ENCODE measurements at places on chromosomes 11 and 22.
A peak's percentile ranks its signal among the peaks of the same experiment; 100 is the strongest.

DNA sequence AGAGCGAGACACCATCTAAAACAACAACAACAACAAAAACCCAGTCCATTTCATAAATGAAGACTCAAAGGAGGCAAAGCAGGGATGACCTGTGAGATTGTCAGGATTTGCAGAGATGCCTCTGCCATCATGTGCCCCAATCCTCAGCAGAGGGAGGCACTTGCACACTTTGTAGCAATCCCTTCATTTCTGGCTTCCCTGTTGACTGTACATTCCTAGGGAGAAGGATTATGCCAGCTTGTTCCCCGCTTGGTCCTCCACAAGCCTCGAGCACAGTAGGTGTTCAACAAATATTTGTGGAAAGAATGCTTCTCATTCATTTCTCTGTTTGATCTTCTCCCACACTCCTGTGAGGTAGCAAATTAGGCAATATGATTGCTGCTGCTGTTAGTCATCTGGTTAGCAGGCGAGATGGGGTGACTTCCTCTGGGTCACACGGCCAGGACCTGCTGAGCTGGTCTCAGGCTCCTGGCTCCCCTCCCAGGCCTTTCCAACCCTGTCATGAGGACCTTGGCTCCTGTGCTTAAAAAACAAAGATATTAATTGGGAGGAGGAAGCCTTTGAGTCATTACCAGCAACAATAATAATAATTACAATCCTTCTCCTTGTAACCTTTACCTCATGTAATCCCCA lies 34.1 kb downstream of the LIF start:
- DNase-seq: peak; percentile 67

DNA sequence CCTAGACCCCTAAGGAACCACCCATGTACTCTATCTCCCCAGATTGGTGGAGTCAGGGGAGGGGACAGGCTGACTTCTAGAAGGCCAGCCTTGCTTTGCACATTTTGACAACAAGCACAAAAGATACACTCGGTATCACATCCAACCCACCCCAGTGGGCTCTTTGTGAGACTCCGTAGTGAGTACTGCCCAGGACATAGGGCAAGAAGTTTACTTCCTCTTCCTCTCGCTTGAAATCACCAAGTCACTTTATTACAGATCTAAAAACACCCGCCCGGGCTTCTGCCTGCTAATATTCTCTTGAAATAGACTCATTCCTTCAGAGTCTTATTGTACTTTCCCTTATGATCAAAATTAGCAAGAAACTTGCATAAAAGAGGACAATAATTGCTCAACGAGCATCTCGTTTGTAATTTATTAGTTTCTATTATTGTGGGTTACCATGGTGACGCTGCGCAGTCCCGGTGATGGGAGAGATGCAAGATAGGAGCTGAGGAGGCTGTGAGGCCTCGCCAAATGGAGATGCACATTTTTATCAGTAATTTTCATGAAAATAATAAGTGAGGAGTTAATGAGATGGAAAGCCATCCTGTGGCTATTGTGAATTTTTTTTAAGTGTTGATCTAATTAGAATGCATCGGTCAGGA lies 96.9 kb downstream of the FEZ1 start:
- DNase-seq: no peak

DNA sequence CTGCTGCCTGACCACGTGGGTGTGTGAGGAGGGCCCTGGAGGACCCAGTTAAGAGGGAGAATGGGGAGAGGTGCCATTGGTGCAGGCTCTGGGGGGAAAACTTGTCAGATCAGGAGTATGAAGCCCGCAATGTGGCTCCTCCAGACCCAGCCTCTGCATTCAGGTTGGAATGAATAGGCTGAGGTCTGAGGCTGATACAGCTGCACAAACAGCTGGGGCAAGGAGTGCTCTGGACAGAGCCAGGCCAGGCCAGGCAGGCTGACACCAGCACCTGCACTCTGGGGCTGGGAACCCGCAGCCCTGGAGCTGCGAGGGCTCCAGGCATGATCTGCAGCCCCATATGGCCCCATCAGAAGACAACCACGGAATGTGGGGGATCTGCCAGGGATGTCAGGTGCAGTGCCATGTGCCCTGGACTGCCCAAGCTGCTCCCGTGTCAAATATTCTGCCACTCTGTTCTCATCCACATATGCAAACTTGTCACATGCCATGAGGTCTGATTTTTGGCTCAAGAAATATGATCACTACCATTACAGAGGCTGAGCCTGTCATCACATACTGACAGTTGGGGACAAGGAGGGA lies 27.2 kb upstream of the KCNJ11 start:
- no peak for DNase-seq

DNA sequence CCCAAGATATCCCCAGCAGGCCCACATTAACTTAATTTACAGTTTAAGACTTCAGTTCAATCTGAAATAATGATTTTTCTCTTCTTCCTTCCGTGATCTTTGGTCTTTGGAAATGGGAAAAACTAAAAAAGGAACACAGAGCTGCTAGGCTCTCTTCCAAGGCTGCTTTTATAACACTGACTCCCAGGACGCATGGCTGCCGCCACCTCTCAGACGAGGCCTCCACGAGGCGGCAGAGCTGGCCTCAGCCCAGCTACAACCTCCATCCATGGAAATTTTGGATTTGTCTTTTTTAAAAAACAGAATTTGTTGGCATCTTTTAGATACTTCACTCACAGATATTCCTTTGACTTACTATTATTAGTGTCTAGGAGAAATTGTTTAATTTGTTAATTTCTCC lies 385.5 kb upstream of the SYN3 start:
- no peak for DNase-seq

- DNase-seq: no peak
These were observed 93.4 kb upstream of the BIRC3 start for GRCh38 chr11:102223859-102224258.

- DNase-seq: no peak
These were observed 63.4 kb downstream of the IGLL5 start for GRCh38 chr22:22951035-22951434.

GRCh38 chr11:83682611-83682973 lies 396.4 kb upstream of the CCDC90B start:
- peak; percentile 94 for DNase-seq

DNA sequence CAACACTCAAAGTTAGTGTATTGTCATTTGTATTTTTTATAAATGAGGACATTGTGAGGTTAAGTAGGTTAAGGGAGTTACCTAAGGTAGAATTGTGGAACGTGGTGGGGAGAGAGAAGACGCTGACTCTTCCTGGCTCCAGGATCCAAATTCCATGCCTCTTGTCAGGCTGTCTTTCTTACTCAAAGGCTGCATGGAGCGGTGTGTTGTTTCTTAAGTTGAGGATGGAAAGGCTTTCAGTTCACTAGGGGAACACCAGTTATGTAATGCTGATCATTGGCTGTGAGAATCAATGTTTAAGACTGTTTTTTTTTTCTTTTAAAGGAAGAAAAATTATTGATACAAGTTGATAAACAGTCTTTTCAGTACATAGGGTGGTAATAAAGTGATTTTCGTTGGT lies 2.9 kb downstream of the UBE2L3 start:
- no peak for DNase-seq

- DNase-seq: no peak
These were observed 1.6 kb downstream of the CD5 start for GRCh38 chr11:61103851-61104423.

DNA sequence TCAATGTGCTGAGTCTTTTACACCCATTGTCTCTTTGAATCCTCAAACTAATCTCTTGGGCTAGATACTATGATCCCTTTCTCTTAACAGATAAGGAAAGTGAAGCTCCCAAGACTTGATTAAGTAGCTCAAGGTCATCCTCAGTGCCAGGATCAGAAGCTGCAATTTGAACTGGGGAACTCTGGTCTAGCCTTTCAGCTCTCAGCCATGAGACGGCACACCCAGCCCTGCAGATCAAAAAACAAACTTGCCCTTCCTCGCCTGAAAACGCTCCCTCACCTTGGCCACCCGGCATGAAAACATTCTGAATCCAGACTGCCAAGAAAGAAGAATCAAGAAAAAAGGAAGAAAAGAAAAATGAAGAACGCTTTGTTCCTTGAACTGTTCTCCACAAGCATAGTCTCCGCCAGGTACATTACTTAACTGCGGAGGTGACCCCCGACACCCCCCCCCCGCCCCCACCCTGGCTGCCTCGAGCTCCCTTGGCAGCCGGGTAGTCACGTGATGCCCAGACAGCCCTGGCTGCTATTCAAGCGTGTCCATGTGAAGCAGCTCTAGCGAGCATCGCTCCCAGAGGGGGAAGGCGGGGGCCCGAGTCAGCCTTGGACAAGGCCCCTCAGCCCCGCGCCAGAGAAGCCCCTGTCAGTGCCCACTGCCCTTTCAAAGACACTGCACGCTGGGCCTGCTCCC lies 451.2 kb downstream of the MIAT start:
- peak; percentile 60 for DNase-seq

All from mesendoderm (in vitro differentiated cells).